SW480 (cell line): ENCODE measurements at places on chromosomes 4 and X.

GRCh38 chr4:71210823-71211222 lies 128.0 kb upstream of the SLC4A4 start:
- no peak for DNase-seq

- peak; percentile 2 for DNase-seq
Measured at GRCh38 chr4:185424905-185425646, 688 bp downstream of the UFSP2 start.

DNA sequence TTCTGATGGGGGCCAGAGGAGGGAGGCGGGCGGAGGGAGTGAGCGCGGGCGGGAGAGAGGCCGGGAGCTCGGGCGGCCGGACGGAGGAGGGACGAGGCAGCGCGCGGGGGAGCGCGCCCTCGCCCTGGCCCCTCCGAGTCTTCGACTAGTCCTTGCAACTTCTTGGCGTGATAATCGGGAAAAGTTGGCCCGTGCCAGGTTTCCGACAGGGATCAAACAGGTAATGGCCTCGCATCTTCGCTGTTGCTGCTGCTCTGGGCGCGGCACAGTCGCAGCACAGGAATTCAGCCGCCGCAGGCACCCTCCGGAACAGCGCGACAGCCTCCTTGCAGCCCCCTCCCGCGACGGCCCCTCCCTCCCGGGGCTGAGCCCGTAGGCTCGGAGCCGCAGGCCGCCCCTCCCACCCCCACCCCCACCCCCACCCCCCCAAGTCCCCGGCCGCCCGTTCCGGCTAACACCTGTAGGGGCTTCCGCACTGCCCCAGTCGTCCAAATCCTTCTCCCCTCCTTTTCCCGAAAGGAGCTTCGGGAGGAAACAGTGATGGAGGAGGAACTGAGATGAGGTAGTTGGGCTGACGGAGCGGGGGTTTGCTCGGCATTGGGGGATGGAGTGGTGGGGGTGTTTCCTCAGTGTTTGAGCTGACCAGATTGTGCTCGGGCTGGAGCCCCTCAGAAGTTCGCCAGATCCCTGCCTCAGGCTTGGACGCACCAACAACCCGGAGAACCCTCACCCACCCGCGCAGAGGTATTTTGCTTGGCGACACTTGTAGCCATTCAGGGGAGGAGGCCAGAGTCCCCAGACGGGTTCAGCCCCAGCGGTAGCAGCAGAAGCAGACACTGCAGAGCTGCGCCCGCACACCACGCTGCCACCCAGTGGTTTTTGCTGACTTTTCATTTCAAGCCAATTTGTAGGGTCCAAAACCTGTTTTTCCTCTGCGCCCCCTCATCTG lies at the start of gene FGF13:
FGF13 (minus strand) TSS at position 319 of the 949 bp plus-strand sequence. CDS start 714 bp downstream, outside the sequence.
- DNase-seq = no peak

- no peak for DNase-seq
Measured at GRCh38 chr4:13481569-13481968, 2.6 kb downstream of the RAB28 start.

DNA sequence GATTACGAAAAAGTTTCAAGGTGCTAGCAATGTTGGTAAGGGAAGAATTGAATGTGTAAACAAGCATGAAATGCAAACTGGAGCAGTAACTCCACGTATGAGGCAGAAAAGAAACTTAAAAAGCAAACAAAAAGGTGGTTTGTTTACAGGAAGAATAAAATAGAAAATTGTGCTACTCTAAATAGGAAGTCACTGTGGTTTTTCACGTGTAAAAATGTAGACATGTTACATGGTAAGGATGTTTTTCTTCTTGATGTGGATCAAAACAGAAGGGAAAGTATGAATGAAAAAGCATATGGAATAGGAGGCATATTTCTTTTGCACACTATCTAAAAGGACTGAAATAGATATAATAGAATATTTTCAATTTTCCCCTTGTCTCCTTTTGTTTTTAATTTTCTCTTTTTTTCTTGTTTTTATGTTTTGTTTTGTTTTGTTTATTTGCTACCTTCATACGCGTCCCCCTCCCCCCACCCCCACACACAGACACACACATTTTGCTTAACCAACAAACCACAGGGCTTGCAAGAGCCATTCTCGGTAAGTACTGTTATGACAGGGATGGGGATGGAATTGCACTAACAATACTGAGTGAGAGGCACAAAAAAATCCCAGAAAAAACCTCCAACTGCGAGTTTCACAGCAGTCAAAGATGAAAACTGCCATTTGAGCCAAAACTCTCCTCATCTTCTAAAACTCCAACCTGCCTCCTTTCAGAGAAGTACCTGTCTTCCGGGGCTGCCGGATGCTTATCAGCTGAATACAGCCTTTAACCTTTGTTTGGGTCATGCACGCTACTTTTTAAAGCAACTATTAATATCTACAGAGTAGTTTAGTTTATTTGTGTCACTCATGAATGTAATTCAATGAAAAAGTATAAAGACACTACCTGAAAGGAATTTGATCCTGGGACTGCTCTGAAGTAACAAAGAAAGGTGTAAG lies 135.8 kb downstream of the IL15 start:
- DNase-seq = no peak

DNA sequence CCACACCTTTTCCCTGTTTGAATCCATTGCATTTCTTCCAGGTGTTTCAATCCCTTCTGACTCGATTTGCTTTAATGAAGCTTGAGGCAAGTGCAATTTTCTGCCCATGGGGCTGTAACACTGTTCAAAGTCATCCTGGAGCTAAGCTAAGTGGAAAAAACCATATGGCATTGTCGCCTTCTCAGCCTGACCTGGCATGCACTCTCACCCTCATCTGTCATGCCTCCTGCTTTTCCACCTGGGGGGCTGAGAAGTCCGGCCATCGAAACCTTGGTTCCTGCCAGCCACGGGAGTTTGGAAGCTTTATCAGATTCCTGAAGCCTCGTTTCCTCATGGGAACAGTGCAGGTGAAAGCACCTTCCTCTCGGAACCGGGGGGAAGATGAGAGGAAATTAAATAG lies 38.2 kb downstream of the WFS1 start:
- no peak for DNase-seq

DNA sequence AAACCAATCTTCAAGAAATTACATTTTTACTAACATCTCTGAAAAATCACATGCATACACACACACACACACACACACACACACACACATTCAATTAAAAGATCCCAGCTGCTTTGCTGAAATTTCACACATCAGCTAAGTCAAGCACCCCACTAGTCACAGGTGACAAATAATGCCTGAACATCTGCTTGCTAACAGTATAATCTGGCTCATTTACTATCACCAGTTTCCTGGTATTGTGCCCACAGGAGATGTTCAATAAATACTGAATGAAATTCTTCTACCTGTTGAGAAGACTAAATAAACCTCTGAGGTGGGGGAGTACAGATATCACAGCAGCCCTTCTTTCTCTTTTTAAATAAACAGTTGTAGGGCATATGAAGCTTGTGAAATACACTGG lies 994.0 kb downstream of the ARAP2 start:
- no peak for DNase-seq

- DNase-seq = no peak
Measured at GRCh38 chr4:17077105-17077504, 178.7 kb upstream of the LDB2 start.

DNA sequence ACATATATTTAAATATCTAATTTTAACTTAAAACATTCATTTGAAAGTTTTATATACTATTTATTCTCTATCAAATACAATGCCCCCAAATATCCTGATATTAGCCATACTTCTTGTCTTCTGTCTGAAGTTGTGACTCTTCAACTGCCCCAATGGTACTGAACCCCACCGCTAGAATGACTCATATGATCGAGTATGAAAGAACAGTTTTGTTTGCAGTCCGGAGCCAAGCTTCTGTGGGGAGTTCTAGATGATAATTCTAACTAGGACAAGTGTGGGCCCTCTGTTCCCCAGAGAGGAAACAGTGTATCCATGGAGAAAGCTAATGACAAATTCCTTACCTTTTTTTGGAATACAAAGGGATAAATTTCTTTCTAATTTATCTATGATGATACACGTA lies 24.7 kb upstream of the CT47A1 start:
- no peak for DNase-seq

- peak; percentile 38 for DNase-seq
Measured at GRCh38 chr4:87224141-87224923, 3.9 kb upstream of the KLHL8 start.

- DNase-seq = no peak
Measured at GRCh38 chrX:2643880-2644279, 47.2 kb upstream of the CD99 start.

DNA sequence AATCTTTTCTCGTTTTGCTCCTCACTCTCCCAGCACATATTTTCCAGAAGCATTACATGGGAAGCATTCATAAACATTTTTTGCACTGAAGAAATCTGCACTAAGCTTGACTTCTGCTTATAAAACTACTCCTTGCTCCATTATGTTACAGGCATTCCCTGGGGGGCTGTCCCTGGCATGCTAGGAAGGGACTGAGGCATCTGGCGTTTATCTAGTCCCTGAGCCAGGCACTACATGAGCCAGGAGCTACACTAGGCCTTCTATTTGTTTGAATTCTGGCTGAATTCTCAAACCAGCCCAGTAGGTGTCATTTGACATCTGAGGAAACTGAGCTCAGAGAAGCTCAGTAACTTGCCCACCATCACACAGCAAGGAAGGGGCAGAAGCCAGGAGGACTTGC lies 43.3 kb downstream of the NHSL2 start:
- DNase-seq = no peak

DNA sequence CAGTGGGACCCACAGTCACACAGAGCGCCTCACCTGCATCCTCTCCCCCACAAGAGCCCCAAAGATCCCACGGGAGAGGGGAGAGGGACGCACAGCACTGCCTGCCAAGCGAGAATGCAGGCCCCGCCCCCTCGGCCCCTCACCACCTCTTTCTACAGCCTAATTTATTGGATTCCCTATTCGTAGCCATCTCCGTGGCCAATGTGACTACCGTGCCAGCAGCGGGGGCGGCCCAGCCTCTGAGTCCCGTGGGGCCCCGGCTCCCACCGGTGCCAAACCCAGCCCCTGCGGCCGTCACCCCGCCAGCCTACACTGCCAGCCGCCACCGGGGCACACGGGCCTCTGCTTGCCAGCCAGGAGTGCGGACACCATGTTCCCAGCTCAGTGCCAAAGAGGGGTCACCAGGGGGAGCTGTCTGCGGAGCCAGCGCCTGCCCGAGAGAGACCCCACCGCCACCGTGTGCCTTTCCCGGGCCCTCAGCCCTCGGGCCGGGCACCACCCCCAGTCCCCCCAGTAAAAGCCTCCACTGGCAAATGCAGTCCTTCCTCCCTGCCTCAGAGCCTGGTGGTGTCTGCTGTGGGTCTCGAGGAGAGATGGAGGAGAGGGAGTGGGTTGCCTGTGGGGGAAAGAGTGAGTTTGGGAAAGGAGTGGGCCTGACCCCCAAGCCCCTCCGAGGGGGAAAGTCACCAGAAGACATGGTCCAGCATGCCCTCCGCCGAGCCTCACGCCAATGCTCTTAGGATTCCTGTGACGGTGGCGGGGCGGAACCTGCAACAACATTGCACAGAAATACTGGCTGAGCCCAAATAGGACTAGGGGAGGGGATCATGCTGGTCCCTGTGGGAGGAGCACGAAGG lies 19.6 kb upstream of the PLXNB3 start:
- no peak for DNase-seq

- no peak for DNase-seq
Measured at GRCh38 chr4:127162741-127163140, 470.0 kb upstream of the INTU start.

GRCh38 chr4:127776620-127777019 lies 5.5 kb upstream of the HSPA4L start:
- peak; percentile 29 for DNase-seq

DNA sequence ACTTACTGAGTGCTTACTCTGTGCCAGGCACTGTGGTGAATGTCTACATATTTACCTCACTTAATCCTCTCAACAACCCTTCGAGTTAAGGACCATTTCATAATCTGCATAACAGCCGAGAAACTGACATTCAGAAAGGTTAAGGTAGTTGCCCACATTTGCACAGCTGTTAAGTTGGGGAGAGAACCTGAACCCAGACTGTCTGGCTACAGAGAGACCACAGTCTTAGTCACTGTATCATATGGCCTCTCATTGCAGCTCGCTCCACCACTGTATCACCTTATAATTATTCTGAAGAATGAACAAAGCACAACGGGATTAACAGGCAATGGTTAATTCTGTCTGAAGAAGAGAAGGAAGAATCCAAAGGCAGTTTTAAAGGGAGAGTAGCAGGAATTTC lies 98.5 kb downstream of the ADGRA3 start:
- DNase-seq = no peak

DNA sequence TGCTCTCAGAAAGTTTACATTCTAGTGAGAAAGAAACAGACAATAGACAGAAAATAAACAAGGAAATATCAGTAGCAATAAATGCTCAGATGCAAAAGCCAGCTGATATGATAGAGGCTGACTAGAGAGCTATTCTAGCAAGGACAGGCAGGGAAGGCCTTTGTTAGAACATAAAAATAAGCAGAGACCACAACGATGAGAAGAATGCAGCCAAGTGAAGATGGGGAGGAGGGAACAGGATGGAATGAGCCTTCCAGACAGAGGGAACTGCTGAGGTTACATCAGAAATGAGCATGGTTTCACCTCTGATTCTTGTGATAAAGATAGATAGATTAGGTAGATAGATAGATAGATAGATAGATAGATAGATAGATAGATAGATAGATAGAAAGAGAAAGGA lies 7.6 kb upstream of the SOWAHB start:
- DNase-seq = peak; percentile 18

GRCh38 chr4:95209927-95210326 lies 338.8 kb downstream of the UNC5C start:
- DNase-seq = no peak

- DNase-seq = no peak
Measured at GRCh38 chr4:37043342-37043741, 201.2 kb upstream of the NWD2 start.

DNA sequence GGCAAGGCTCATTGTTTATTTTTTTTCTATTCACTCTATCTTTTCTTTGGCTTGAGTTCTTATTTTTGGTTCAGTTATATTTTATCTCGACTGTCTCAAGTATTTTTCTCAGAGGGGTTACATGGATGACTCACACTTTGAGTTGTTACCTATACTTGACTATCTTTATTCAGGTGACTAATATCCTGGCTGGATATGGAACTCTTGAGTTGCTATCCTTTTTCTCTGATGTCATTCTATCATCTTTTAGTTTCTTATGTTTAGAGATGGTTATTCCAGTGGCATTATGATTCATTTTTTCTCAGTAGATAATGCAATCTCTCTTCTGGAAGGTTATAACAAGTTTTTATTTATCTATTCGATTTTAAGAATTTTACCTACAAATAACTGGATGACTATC lies 117.9 kb downstream of the COX18 start:
- DNase-seq = no peak

GRCh38 chr4:4867375-4868039 lies 8.0 kb downstream of the MSX1 start:
- DNase-seq = no peak

DNA sequence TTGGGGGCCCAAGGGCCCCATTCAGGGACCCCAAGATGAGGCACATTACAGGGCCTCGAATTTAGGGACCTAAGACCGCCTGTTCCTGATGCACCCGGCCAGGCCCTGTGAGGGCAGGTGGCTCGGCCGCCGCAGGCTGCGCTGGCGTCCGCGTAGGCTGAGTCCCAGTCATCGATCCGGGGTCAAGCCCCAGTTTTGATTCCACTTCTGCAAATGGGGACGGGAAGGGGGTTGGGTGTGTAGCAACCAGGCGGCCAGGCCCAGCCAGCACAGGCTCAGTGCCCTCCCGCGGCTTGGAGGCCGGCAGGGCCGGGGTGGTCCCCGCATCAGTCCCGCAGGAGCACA lies 327 bp downstream of the PNPLA4 start:
- no peak for DNase-seq
